Calu3 (cell line): ENCODE measurements at places on chromosomes 2 and 18. TPM values are rescaled to one million over a fixed set of nuclear protein-coding genes. Genes with fewer than 3 reads are reported as not detected.

- H3K4me1 ChIP-seq: peaks cover 8% of the 10 kb centered on the region
- no peak overlapping the region for H3K27ac ChIP-seq
- H3K4me3 ChIP-seq: no peak overlapping the region
- no peaks in the 10 kb centered on the region for H3K27me3 ChIP-seq
Observed at GRCh38 chr2:239073270-239073669, 225.4 kb downstream of the TWIST2 start.

GRCh38 chr2:28991460-28991859 is 10.4 kb downstream of the TOGARAM2 start:
- H3K4me3 ChIP-seq: no peak overlapping the region
- DNase-seq: no peak
- H3K36me3 ChIP-seq: no peaks in the 10 kb centered on the region
- no peak overlapping the region for H3K27ac ChIP-seq
- peaks cover 10% of the 10 kb centered on the region for H3K4me1 ChIP-seq

Gene SERPINB13
- not detected in 2 replicates for total RNA-seq

Gene CCDC148
- 4.3 and 5.1 TPM in 2 replicates for total RNA-seq

GRCh38 chr18:29041976-29042375 is 865.0 kb upstream of the CDH2 start:
- H3K27ac ChIP-seq: no peak overlapping the region
- no peaks in the 10 kb centered on the region for H3K4me1 ChIP-seq
- no peaks in the 10 kb centered on the region for H3K36me3 ChIP-seq
- no peaks in the 10 kb centered on the region for H3K27me3 ChIP-seq
- no peak overlapping the region for H3K4me3 ChIP-seq
- no peak for DNase-seq

Gene GNLY
- total RNA-seq: not detected in 2 replicates

- no peak overlapping the region for H3K4me3 ChIP-seq
- no peak overlapping the region for H3K27ac ChIP-seq
- no peaks in the 10 kb centered on the region for H3K36me3 ChIP-seq
- DNase-seq: no peak
- no peaks in the 10 kb centered on the region for H3K27me3 ChIP-seq
- H3K4me1 ChIP-seq: no peaks in the 10 kb centered on the region
Observed at GRCh38 chr2:178315488-178315948, 121.2 kb downstream of the OSBPL6 start.

Gene PDE1A
- 0.26 and 0.49 TPM in 2 replicates for total RNA-seq

DNA sequence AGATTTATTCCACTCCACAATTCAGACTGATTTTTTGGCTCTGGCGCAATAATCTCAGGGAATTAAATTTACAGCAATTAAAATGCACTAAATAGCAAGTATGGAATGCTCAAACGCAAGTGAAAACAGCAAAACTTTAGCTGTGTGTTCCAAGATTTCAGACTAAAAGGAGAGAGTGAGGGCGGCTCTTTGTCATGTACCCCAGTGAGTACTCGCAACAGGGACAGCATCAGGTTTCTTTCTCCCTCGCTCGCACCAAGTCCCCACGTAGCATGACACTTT is 1.1 kb downstream of the ROCK2 start:
- peaks cover 10% of the 10 kb centered on the region for H3K4me1 ChIP-seq
- H3K27me3 ChIP-seq: peaks cover 3% of the 10 kb centered on the region
- H3K27ac ChIP-seq: peak overlapping the region; percentile 54
- peak overlapping the region; percentile 82 for H3K4me3 ChIP-seq
- H3K36me3 ChIP-seq: peaks cover 28% of the 10 kb centered on the region
- DNase-seq: no peak

DNA sequence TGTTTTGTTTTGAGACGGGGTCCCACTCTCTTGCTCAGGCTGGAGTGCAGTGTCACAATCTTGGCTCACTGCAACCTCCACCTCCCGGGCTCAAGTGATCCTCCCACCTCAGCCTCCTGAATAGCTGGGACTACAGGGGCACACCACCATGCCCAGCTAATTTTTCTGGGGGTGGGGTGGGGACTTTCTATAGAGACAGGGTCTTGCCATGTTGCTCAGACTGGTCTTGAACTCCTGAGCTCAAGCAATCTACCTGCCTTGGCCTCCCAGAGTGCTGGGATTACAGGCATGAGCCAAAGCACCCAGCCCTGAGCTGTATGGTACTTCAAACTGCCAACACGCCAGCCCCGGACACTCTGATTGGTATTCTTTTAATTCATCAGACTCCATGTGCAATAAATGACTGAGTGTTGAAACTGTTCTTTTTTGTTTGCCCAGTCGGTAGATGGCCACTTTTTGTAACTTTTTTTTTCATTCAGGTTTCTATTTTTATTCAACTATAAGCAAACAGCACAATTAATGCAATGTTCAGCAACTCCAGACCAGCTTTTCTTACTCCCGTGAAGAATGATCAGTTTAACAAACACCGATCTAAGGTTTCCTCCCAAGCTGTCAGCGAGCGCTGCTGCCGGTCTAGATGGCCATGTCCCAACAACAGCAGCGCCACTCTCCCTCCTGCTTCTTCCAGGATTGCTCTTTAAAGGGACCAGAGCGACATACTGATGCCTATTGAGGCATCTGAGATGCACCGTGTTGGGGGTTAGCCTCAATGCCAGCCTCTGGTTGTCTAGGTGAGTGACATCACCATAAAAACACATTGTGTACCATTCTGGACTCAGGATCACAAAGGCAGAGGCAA is 12.5 kb upstream of the TGOLN2 start:
- peaks cover 4% of the 10 kb centered on the region for H3K36me3 ChIP-seq
- no peaks in the 10 kb centered on the region for H3K27me3 ChIP-seq
- no peak for DNase-seq

DNA sequence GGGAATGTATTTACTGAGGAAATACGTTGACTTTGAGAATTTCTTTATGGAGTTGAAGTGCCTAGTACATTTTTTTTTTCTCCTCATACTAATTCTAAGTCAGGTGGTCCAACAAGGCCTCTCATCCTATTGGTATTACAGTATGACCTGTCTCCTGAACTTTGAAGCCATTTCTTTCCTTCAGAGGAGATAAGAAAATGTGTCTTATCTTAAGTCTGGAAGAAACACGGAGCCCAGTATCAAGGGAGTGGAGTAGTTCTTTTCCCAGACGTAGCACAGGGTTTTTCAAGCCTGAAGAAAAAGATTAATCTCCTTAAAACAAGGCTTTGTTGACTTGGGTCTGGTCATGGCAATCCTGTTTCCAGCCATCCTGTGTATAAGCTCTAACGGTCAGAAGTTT is 11.6 kb upstream of the CPS1 start:
- DNase-seq: no peak
- no peak overlapping the region for H3K27ac ChIP-seq
- H3K36me3 ChIP-seq: no peaks in the 10 kb centered on the region
- no peaks in the 10 kb centered on the region for H3K27me3 ChIP-seq
- no peak overlapping the region for H3K4me3 ChIP-seq

DNA sequence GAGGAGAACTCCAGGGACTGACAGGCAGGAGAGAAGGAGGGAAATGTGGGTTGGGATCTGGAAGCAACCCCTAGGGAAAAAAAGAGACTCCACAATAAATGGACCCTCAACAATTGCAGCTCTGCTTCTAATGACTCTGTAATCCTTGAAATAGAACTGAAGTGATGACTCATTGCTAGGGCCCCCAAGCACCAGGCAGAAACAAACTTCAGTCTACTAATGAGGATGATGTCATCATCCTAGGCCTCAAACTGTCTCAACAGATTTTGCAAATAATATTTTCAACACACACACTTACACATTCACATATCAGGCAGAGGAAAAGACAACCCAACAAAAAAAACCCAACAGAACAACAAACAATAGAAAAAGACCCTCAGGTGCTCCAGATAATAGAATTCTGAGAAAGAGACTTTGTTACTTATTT is 143.3 kb downstream of the HDAC4 start:
- no peak overlapping the region for H3K4me3 ChIP-seq
- H3K4me1 ChIP-seq: peaks cover 18% of the 10 kb centered on the region
- H3K27me3 ChIP-seq: no peaks in the 10 kb centered on the region
- no peak for DNase-seq
- peak overlapping the region; percentile 50 for H3K27ac ChIP-seq

DNA sequence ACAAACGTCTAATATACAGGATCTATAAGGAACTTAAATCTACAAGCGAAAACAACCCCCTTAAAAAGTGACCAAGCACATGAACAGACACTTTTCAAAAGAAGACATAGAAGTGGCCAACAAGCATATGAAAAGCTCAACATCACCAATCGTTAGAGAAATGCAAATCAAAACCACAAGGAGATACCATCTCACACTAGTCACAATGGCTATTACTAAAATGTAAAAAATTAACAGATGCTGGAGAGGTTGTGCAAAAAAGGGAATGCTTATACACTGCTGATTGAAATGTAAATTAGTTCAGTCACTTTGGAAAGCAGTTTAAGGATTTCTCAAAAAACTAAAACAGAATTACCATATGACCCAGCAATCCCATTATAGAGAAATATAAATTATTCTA is 1148.5 kb upstream of the FAM98A start:
- H3K4me1 ChIP-seq: no peaks in the 10 kb centered on the region
- H3K27ac ChIP-seq: no peak overlapping the region
- no peaks in the 10 kb centered on the region for H3K36me3 ChIP-seq
- no peak for DNase-seq
- H3K27me3 ChIP-seq: no peaks in the 10 kb centered on the region

GRCh38 chr18:56469582-56469981 is 168.8 kb downstream of the TXNL1 start:
- no peaks in the 10 kb centered on the region for H3K27me3 ChIP-seq
- H3K4me3 ChIP-seq: no peak overlapping the region
- H3K36me3 ChIP-seq: no peaks in the 10 kb centered on the region
- peaks cover 9% of the 10 kb centered on the region for H3K4me1 ChIP-seq
- DNase-seq: no peak
- H3K27ac ChIP-seq: no peak overlapping the region

- H3K4me1 ChIP-seq: peaks cover 24% of the 10 kb centered on the region
- H3K4me3 ChIP-seq: no peak overlapping the region
- H3K27me3 ChIP-seq: no peaks in the 10 kb centered on the region
- no peak overlapping the region for H3K27ac ChIP-seq
- DNase-seq: no peak
Observed at GRCh38 chr2:222884114-222884771, 23.4 kb downstream of the ACSL3 start.

Gene SNORC
- 4.3 and 5.0 TPM in 2 replicates for total RNA-seq

- peaks cover 92% of the 10 kb centered on the region for H3K4me1 ChIP-seq
- H3K4me3 ChIP-seq: no peak overlapping the region
- peak overlapping the region; percentile 36 for H3K27ac ChIP-seq
- no peak for DNase-seq
Observed at GRCh38 chr2:98480598-98480997, 35.9 kb downstream of the INPP4A start.

DNA sequence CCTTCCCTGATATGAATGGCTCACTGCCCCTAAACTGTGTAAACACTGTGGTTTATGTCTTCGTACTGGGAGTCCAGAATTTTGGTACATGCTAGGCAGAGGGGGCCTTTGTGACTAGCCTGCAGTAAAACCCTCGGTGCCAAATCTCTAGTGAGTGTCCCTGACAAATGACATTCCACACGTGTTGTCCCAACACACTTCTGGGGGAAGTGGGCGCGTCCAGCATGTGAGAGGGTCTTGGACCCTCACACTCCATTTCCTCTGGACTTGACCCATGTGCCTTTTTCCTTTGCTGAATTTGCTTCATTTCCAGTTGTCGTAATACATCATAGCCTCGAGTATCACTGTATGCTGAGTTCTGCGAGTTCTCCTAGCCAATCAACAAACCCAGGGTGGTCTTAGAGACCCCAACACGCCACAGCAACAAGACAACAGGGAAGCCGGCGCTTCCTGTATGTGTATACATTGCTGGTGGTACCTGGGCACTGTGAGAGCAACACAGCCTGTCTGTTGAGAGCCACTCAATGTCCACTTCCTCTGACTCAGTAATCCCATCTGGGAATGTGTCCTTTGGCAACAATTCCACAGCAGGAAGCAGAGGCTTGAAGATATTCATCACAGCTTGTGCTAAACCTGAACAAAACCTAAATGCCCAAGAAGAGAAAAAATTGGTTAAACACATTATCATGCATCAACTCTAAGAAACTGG is 26.9 kb upstream of the SLC66A3 start:
- no peak overlapping the region for H3K27ac ChIP-seq
- H3K4me3 ChIP-seq: no peak overlapping the region
- DNase-seq: no peak
- peaks cover 14% of the 10 kb centered on the region for H3K4me1 ChIP-seq
- peaks cover 9% of the 10 kb centered on the region for H3K36me3 ChIP-seq

DNA sequence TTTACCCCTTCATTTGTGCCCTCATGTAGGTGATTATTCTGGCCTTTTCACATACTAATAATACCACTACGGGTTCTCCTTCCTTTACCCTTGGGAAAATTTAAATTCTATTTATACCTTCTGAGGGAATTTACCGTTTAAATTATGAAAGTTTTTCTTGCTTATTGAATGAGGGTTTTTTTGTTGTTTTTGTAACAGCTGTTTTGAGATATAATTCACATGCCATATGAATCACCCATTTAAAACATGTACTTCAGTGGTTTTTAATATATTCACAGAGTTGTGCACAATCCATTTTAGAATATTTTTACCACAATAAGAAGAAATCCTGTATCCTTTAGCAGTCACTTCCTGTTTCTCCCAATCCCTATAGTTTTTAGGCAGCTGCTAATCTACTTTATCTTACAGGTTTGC is 54.7 kb downstream of the EML4 start:
- no peak overlapping the region for H3K4me3 ChIP-seq
- no peaks in the 10 kb centered on the region for H3K27me3 ChIP-seq
- peaks cover 5% of the 10 kb centered on the region for H3K36me3 ChIP-seq
- DNase-seq: no peak
